Activated naive CD4-positive, alpha-beta T cell treated with anti-CD3 and anti-CD28 coated beads, Interleukin-2, amount 10 ng/mL, durations not matched to agents 7 days and 5 days (primary cell): ENCODE measurements at places on chromosomes 5 and 9.

DNA sequence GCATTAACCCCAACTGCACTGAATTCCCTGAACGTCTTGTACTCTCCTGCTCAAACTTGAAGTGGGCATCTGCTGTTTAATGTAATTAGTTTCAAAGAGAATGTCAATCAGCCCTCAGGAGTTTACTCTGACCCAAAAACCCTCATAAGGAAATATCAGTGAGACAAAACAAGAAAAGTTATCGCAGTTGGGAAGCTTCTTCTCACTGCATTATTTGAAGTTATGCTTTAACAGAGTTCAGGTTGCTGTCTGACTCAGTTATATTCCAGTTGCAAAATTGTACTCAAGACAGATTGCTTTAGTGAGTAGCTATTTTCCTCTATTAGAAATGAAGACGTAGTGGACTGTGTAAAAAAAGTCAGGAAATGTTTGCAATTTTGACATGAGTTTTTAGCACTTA is 52.1 kb downstream of the PPIC start:
- H3K36me3 ChIP-seq: no peaks in the 10 kb centered on the region
- no peak overlapping the region for H3K27ac ChIP-seq
- H3K27me3 ChIP-seq: peaks cover 7% of the 10 kb centered on the region
- DNase-seq: no peak

- peak; percentile 59 for DNase-seq
- H3K27ac ChIP-seq: no peak within 1 kb of the TSS
- H3K36me3 ChIP-seq: no peaks in the 10 kb centered on the region
- H3K4me1 ChIP-seq: peaks cover 21% of the 10 kb centered on the region
Observed at GRCh38 chr5:150155258-150156026, at the start of gene PDGFRB. Gene PDGFRB (minus strand): TSS chr5:150155845. CDS start chr5:150137047, 18,798 bp downstream.

DNA sequence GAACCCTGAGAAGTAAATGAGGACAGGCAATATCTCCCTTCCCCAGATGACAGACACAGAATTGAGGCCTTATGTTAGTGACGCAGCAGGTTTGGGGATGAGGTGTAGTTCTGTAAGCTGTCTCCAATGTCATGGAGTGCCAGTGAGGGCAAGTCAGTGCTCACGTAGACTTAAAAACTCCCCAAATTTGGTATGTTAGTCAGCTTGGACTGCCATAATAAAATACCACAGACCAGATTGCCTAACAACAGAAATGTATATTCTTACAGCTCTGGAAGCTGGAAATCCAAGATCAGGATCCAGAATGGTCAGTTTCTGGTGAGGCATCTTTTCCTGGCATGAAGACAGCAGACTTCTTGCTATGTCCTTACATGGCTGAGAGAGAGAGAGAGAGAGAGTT is 14.9 kb downstream of the FOXI1 start:
- H3K27me3 ChIP-seq: peaks cover 31% of the 10 kb centered on the region
- no peak for DNase-seq
- H3K27ac ChIP-seq: no peak overlapping the region
- no peak overlapping the region for H3K4me3 ChIP-seq
- no peaks in the 10 kb centered on the region for H3K36me3 ChIP-seq

GRCh38 chr9:131008909-131009618 is at the start of gene LAMC3:
Gene LAMC3 (plus strand): TSS chr9:131009174. CDS start chr9:131009215, 41 bp downstream.
- peaks cover 2% of the 10 kb centered on the region for H3K4me1 ChIP-seq
- H3K27me3 ChIP-seq: peaks cover 72% of the 10 kb centered on the region
- no peak for DNase-seq
- H3K36me3 ChIP-seq: no peaks in the 10 kb centered on the region

- H3K4me1 ChIP-seq: no peaks in the 10 kb centered on the region
- no peak overlapping the region for H3K27ac ChIP-seq
- no peak overlapping the region for H3K4me3 ChIP-seq
- no peaks in the 10 kb centered on the region for H3K27me3 ChIP-seq
- DNase-seq: no peak
- peaks cover 15% of the 10 kb centered on the region for H3K36me3 ChIP-seq
Observed at GRCh38 chr9:100112677-100113336, 13.8 kb downstream of the INVS start.

GRCh38 chr9:87796196-87796595 is 70.3 kb downstream of the CTSL start:
- peaks cover 4% of the 10 kb centered on the region for H3K27me3 ChIP-seq
- H3K36me3 ChIP-seq: no peaks in the 10 kb centered on the region
- no peak for DNase-seq
- peaks cover 28% of the 10 kb centered on the region for H3K4me1 ChIP-seq

GRCh38 chr5:111953351-111954127 is 196.5 kb upstream of the NREP start:
- H3K36me3 ChIP-seq: no peaks in the 10 kb centered on the region
- DNase-seq: no peak
- H3K27me3 ChIP-seq: no peaks in the 10 kb centered on the region
- no peak overlapping the region for H3K27ac ChIP-seq

- H3K36me3 ChIP-seq: no peaks in the 10 kb centered on the region
- H3K27me3 ChIP-seq: peaks cover 15% of the 10 kb centered on the region
- peaks cover 1% of the 10 kb centered on the region for H3K4me1 ChIP-seq
- no peak overlapping the region for H3K27ac ChIP-seq
Observed at GRCh38 chr5:14173377-14174229, 30.5 kb downstream of the TRIO start.

- no peaks in the 10 kb centered on the region for H3K36me3 ChIP-seq
- no peak overlapping the region for H3K4me3 ChIP-seq
- H3K4me1 ChIP-seq: no peaks in the 10 kb centered on the region
- no peak overlapping the region for H3K27ac ChIP-seq
- peaks cover 23% of the 10 kb centered on the region for H3K27me3 ChIP-seq
Observed at GRCh38 chr9:109307380-109308240, 13.2 kb downstream of the EPB41L4B start.

DNA sequence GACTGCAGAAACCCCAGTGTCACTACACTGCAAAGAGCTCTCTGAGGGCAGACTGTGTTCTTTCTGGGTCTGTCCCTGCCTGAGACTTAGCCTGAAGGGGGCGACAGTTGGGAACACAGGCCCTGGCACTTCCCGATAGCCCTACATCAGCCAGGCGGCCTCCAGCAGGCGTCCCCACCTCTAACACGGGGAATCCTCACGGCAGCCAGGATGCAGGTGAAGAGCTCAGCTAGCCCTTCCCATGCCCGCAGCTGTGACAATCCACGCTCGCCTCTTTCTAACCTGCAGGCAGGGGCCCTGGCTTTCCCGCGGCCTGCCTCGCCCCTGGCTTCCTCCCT is 5.9 kb downstream of the MED22 start:
- no peak overlapping the region for H3K4me3 ChIP-seq
- H3K36me3 ChIP-seq: peaks cover 53% of the 10 kb centered on the region
- H3K27ac ChIP-seq: peak overlapping the region; percentile 55
- H3K27me3 ChIP-seq: no peaks in the 10 kb centered on the region
- peaks cover 47% of the 10 kb centered on the region for H3K4me1 ChIP-seq
- DNase-seq: no peak

DNA sequence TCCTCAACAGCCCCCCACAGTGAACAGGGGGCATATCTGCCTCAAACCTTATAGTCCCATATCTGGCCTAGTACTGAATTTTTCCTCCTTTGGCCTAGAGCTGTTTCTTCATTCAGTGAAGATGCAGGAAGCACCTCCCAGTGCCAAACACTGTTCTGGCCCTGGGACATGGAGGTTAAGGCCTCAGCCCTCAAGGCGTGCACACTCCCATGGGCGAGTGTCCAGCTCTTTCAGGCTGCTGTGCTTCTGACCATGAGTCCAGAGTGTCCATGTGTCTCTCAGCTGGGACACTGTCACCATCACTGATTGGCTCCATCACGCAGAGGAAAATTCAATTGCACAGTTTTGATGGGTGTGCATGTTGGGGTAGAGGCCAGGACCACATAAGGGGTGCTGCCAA is 151.5 kb downstream of the PAX5 start:
- DNase-seq: no peak
- no peak overlapping the region for H3K27ac ChIP-seq
- H3K27me3 ChIP-seq: peaks cover 25% of the 10 kb centered on the region
- H3K4me1 ChIP-seq: no peaks in the 10 kb centered on the region

DNA sequence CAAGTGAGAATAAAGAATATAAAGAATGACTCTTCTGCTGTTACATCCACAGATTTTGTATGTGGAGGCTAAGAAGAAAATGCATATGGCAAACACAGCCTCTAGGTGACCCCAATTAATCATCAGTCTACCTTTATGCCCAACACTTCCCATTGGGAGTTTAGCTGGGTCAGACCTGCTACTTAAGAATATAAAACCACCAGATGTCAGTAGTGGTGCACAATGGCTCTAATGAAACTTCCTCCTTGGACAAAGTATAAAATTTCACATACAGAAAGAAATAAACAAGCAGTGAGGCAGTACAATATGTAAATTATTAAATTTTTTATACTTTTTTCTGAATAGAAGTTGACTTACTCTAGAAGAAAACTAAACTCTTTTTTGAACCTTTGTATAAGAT is 539.9 kb downstream of the BRINP1 start:
- H3K4me1 ChIP-seq: no peaks in the 10 kb centered on the region
- no peak for DNase-seq
- H3K27me3 ChIP-seq: no peaks in the 10 kb centered on the region
- H3K27ac ChIP-seq: no peak overlapping the region
- H3K4me3 ChIP-seq: no peak overlapping the region

- no peak for DNase-seq
- H3K4me1 ChIP-seq: no peaks in the 10 kb centered on the region
- no peak overlapping the region for H3K4me3 ChIP-seq
- H3K27me3 ChIP-seq: peaks cover 5% of the 10 kb centered on the region
Observed at GRCh38 chr5:35518104-35518503, 99.6 kb upstream of the SPEF2 start.
